ENCODE measurements at places on chromosomes 12 and 14.

DNA sequence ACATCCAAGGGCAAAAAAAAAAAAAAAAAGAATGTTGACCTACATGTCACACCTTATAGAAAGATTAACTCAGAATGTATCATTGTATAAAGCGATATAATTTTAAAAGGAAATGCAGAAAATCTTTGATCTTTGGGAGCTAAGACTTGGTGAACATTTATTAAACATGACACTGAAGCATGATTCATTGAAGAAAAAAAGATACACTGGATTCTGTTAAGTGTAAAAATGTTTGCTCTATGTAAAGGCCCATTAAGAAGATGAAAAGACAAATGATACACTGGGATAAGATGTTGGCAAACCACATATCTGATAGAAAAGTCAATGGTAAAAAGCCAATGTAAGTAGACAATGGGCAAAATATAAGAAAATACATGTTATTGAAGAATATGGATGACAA, 1131.0 kb downstream of the AACS start:
- no peak for DNase-seq

DNA sequence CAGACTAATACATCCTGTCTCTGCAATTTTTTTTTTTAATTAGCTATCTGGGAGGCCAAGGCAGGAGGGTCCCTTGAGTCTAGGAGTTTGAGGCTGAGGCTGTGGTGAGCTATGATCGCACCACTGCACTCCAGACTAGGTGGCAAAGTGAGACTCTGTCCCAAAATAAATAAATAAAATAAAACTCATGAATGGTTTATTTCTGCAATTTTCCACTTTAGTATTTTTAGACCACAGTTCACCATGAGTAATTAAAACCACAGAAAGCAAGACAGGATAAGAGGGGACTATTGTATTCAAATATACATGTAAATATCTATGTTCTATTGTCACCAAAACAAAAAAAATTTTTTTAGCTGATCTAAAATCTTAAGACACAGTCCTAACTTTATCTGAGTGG, 17.8 kb downstream of the TAOK3 start:
- no peak for DNase-seq

- peak; percentile 52 for DNase-seq
Measured at GRCh38 chr12:2097617-2098016, 44.8 kb downstream of the CACNA1C start.

DNA sequence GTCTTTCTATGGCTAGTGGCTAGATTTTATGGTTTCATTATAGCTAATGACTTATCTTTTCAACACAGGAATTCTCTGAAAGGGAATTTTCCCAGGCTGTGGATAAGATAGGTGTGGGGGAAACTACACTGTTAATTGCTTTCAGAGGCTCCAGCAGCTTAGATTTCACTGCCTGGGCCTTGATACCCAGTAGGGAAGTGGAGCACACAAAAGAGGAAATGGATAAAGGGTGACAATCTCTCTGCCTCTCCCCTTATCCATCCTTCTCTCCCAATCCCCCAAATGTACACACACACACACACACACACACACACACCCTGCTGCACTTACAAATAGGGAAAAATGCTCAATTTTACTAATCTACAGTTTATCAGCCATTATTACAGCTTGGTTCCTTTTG, 19.1 kb downstream of the SIX4 start:
- DNase-seq, result no peak

GRCh38 chr12:78220811-78221210, 390.1 kb downstream of the NAV3 start:
- DNase-seq, result no peak

DNA sequence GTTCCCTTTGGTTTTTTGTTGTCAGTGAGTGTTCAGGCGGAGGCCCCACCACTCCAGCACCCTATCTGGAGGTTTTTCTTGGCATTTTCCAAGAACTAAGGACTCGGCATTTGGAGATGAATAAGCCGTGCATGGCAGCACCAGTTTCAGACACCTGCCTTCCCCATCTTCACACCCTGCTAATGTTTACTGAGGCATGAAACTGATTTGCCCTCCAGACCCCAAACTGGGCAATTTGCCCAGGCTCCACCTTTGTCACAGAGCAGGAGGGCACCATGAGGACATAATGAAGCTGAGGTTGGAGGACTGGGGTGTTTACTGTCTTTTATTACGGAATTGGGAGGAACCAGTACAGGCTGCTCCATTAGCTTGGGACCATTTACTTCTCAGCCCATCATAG, 113.4 kb downstream of the LGMN start:
- no peak for DNase-seq

DNA sequence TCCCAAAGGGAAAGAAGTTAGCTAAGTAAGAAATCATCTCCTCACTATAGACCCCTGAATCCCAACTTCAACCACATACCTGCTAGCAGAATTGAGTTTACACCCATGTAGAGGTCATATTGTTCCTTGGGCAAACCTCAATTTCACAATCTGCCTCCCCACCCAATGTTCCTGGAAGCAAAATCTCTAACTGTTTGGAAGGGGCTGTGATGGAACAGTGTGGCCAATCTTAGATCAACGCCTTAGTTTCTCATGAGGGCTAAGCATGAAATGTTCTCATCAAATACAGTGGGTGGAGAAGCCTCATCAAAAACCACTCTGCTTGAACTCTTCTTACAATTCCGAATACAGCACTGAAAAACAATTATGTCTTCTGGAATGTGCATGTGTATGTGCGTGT, 284.0 kb upstream of the NOS1 start:
- peak; percentile 11 for DNase-seq

DNA sequence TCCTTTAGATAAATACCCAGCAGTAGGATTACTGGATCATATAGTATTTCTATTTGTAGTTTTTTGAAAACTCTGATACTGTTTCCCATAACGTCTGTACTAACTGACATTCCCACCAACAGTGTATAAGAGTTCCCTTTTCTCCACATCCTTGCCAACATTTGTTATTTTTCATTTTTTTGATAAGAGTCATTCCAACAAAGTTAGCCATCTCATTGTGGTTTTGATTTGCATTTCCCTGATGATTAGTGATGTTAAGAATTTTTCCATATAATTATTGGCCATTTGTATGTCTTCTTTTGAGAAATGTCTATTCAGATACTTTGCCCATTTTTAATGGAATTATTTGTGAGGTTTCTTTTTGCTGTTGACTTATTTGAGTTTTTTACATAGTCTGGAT, 486.0 kb downstream of the FLRT2 start:
- DNase-seq, result no peak

GRCh38 chr14:67526676-67527459, 6.2 kb upstream of the PLEKHH1 start:
- DNase-seq, result peak; percentile 86

GRCh38 chr12:48993787-48994186, 5.4 kb downstream of the DDN start:
- no peak for DNase-seq

DNA sequence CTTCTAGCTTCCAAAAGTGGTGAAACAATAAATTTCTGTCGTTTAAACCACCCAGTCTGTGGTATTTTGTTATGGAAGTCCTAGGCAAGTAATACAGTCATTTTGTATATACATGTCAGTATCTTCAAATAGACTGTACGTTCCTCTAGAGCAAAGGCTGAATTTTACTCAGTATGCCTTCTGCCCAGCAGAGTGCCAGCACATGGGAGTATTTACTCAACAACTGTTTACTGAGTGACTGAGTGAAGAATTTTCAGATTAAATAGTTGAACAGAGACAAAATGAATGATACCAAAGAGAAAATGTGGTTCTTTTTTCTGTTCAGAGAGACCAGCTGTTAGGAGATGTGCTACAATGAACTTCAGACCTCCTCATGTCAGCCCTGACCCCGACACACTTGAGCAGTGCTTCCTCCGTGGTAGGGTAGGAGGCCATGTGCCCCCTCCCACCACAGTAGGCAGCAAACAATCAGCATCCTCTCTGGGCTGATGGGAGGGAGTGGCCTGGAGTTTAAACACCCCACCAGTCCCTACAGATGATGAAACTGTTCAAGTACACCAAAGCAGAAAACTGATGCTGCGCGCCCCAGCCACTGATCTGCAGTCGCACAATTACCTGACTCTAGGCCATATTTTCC, 21.7 kb downstream of the BMP4 start:
- no peak for DNase-seq

DNA sequence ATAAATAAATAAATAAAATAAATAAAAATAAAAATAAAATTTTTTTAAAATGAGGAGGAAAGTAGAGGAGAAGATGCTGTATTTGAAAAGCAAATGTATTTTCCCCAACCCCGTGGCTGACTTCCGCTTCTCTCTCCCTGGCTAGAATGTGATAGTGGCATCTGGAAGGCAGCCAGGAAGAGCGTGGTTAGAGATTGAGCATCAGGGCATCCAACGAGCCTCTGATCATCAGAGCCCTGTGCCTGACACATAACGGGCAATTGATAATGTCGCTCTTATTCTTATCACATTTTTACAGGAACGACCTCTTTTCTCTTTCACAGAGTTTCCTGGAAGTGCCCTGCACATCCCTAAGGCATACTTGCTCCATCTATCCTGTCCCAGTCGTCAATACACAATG, 496.9 kb upstream of the TMEM132C start:
- DNase-seq, result no peak

DNA sequence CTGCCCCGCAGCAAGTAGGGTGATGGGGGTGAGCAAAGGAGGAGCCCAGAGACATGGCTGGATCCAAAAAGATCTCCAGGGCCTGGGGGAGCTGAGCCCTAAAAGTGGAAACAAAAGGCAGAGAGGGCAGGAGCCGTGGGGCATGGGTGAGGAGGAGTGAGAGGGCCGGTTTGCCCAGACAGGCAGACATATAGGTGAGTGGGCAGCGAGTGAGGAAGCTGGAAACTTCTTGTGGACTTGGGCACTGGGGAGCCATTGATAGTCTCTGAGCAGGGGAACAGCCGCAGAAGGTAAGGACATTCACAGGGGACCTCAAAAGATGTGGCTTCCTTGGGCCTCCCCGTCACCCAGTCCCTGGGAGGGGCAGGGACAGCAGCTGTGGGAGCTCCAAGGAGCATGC, 16.8 kb upstream of the TMEM119 start:
- no peak for DNase-seq

- DNase-seq, result peak; percentile 99
Measured at GRCh38 chr12:131949431-131950181, at the start of gene EP400. EP400 (plus strand) TSS chr12:131949942; CDS start chr12:131960620, 10,678 bp downstream.

- peak; percentile 86 for DNase-seq
Measured at GRCh38 chr12:116881325-116881876, at the start of gene HRK. HRK (minus strand) TSS chr12:116881441; CDS start chr12:116881307, 134 bp downstream.

GRCh38 chr12:114405519-114406271, at the start of gene TBX5:
TBX5 (minus strand) TSS chr12:114406144; CDS start chr12:114403898, 2,246 bp downstream.
- DNase-seq, result no peak

- no peak for DNase-seq
Measured at GRCh38 chr14:87133073-87133801, 859.7 kb downstream of the GALC start.

- no peak for DNase-seq
Measured at GRCh38 chr12:100652488-100652887, 79.0 kb downstream of the GAS2L3 start.

DNA sequence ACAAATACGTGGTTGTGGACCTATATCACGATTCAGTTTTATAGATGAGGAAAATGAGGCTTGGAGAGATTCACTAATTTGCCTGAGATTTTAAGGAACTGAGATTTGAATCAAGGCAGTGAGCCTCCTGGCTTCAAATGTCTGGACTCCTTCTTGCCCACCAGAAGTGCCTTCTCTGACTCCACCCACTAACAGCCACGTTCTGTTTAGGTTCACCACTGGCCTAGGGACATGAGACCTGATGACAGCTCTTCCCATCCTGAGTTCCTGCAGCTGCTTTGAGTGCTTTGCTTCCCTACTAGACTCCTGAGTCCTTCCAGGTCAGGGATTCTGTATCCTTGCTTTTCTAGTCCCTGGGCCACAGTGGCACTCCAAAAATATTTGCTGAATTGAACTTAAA, 57.1 kb downstream of the PLBD1 start:
- DNase-seq, result no peak

GRCh38 chr12:55728939-55729818, at the start of gene CD63:
CD63 (minus strand) TSS chr12:55729009; CDS start chr12:55728341, 668 bp downstream.
- DNase-seq, result peak; percentile 98

GRCh38 chr14:97841762-97842161, 1044.6 kb downstream of the VRK1 start:
- DNase-seq, result no peak

GRCh38 chr14:90060312-90060964, 1.4 kb upstream of the KCNK13 start:
- DNase-seq, result peak; percentile 94

- DNase-seq, result no peak
Measured at GRCh38 chr12:6551063-6551461, 4.8 kb downstream of the IFFO1 start.

GRCh38 chr14:87282266-87282665, 710.7 kb downstream of the GALC start:
- DNase-seq, result no peak

DNA sequence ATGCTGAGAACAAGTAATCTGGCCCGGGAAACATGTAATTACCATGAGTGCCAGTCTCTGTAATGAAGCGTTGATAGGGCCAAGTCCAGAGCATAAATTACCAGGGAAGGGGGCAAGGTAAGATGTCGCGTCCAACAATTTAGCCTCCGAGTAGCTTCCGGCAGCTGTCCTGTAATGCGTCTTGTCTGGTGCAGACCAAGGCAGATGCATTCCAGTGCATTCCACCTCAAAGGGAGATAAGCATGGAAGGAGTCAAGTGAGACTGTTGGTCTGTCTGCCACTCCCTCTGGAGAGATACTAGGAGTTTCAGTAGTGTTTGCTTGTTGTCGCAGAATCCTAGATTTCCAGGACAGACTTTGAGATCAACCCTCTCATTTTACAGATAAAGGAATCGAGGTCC, 218.3 kb downstream of the AACS start:
- no peak for DNase-seq

GRCh38 chr12:124779161-124780141, 84.2 kb downstream of the SCARB1 start:
- DNase-seq, result no peak

- DNase-seq, result no peak
Measured at GRCh38 chr12:11555743-11556625, 93.5 kb upstream of the ETV6 start.

GRCh38 chr12:8675591-8676036, 13.0 kb upstream of the MFAP5 start:
- DNase-seq, result no peak

DNA sequence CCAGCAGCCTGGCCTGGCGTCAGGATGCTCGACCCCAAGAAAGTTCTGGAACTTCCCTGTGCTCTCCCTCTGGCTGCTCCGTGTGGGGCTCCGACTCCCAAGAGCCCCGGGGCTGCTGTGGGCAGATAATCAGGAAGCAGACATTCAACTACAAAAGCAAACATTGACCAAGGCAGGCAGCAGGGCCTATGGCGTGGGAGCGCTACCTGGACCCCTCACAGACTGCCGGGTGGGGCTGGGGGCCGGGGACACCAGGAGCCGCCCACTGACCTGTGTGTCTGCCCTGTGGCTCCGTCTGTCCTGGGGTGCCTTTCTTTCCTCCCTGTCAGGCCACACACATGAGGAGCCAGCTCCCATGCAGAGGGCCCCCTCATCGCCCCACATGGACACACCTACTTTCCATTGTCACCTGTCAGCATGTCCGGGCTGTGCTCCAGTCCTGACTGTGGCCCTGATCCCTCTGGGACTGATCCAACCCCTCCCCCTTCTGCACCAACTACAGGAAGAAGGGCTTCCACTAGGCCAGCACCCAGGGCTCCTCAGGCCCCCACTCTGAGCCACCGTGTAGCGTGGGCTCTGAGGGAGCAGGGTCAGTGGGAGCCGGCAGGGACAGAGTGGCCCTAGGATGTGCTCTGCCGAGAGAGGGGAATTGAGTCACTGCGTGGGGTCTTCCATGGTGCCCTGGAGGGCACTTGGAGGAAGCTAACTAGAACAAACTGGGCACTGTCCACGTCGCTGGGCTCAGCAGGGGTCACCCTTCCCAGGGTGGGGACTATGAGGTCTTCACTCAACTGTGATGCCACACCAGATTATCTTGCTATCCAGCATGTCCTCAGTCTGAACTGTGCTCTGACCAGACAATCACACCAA, 215.4 kb upstream of the C14orf180 start:
- DNase-seq, result no peak

Measured in endodermal cell (in vitro differentiated cells).